ENCODE measurements at places on chromosomes 13 and 19.

DNA sequence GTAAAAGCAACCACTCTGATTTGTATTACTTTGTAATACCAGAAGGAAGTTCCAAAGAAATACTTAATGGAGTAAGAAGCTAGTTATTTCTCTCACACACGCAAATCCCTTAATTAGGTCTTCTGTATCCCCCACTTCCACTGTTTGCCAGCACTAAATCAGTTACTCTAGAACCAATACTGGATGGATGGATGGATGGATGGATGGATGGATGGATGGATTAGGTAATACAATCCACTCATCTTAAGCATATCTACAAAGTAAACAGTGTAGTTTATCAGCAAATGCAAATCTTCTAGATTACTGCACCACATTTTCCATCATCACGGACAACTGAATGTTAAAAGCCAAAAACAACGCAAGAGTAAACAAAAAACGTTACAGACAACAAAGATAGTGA is 5.2 kb upstream of the EFNB2 start:
- no peak for DNase-seq

DNA sequence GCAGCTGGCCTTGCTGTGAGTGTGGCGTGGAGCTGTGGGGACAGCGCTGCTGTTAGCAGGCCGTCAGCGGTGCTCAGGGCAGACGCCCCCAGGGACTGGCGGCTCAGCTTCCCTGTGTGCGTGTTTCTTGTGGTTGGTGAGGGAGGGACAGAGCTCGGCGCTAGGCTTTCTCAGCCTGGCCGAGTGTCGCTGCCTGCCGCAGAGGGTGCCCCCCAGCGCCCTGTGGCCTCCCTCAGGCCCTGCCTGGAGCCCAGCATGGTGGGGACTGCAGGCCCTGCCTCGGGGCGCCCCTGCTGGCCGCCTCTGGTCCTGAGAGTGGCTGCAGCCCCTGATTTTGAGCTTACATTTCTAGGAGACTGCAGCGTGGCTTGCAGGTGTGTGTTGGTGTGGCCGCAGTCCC is 35.5 kb downstream of the DOT1L start:
- no peak for DNase-seq

DNA sequence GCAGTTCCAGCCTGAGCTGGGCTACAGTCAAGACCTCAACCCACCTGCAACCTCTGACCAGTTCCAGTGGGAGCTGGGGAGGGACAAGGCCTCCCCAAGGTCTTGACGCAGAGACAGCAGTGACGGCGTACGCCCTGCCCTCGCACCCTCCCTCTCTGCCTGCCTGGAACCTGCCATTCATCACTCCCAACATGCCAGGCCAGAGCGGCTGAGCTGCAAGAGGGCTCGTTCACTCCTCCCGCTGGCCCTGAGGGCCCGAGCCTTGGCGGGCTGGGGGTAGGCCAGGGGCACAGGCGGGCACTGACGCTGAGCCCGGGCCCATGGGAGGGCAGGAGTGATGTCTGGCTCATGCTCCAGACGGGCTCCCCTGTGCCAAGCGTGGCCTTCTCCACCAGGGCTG is 8.2 kb downstream of the NDUFA11 start:
- DNase-seq, result no peak

- DNase-seq, result no peak
These were observed 183.4 kb downstream of the USP12 start for GRCh38 chr13:26988059-26988769.

- DNase-seq, result no peak
These were observed 42.9 kb downstream of the LRCH1 start for GRCh38 chr13:46595885-46596275.

DNA sequence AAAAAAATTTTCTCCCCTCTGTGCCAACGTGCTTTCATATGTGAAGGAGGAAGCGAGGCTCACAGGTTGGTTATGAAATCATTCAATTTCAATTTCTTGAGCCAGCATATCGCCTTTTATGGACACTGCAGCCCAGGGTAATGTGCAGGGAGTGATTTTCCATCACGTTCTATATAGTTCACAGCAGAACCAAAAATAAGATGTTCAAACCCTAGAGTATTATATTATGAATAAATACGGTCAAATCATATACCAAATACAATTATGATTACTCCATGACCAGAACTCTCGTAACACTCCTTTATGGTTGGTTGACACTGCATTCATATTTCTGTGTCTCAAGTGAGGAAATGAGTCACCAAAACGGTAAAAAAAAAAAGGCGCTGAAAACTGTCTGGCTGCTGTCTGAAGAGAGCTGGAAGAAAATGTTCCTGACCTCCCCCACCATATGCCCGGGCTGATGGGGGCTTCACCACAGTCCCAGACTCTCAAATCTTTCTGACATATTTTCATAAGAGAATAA is 75.8 kb upstream of the UBAC2 start:
- DNase-seq, result peak; percentile 57

DNA sequence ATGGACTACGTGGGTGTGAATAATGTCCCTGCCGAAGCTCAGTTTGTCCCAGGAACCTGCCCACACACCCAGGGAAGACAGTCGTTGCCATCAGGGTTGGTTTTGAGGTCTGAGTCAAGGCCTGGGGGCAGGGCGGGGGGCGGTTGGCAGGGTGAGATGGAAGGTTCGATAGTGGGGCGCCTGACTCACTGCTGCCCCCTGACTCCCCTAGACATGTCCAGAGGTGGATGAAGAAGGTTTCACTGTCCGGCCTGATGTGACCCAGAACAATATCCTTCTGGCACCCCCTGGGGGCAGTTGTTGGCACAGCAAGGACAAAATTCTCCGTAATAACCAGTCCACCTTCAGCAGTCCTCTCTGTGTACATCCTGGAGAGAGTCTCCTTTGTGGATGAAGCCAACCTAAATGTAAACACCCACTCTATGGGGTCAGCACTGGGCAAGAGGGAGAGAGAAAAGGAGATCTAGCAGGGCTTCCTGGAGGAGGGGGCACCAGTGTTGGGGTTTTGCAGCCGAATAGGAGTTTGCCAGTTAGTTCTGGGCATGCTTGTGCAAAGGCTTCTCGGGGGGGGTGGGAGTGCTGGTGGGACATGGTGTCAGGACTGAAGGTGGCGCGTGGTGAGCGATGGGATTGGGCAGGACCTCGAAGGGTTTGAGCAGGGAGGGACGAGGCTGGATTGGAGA is 19.6 kb upstream of the B3GNT3 start:
- peak; percentile 38 for DNase-seq

DNA sequence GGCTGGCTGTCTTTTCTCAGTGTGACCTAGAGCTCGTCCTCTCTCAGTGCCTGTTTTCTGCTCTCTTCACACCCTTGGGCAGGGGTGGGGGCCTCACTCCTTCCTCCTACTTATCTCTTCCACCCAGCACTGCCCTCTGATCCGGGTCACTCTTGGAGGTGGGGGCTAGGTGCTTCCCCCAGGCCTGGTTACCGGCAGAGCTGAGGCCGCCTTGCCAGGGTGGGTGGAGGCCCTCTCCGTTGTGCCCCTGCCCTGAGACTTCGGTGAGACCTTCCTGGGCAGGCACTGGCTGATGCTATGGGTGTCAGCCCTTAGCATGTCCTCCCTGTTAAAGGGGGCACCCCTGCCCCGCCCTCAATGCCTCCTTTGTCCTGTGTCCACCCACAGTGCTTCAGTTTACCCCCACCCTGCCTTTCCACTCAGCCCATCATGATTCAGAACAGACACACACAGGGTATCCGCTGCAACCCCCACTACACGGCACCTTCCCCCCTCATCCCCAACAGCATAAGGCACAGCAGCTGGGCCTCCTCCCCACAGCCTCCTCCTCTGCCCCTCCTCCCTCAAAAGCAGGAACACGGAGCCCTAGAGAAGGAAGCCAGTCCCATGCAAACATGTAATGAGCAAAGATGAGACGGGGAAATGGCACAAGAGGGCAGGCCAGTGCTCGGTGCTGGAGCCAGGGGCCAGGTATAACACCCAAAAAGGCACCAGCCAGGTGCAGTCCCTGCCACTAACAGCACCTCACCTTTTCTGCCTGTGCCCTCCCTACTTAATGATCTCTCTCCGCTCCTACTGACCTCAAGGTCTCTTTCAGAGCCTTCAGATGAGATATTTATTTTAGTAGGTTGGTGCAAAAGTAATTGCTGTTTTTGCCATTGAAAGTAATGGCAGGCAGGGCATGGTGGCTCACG is 9.8 kb downstream of the ZGLP1 start:
- no peak for DNase-seq

DNA sequence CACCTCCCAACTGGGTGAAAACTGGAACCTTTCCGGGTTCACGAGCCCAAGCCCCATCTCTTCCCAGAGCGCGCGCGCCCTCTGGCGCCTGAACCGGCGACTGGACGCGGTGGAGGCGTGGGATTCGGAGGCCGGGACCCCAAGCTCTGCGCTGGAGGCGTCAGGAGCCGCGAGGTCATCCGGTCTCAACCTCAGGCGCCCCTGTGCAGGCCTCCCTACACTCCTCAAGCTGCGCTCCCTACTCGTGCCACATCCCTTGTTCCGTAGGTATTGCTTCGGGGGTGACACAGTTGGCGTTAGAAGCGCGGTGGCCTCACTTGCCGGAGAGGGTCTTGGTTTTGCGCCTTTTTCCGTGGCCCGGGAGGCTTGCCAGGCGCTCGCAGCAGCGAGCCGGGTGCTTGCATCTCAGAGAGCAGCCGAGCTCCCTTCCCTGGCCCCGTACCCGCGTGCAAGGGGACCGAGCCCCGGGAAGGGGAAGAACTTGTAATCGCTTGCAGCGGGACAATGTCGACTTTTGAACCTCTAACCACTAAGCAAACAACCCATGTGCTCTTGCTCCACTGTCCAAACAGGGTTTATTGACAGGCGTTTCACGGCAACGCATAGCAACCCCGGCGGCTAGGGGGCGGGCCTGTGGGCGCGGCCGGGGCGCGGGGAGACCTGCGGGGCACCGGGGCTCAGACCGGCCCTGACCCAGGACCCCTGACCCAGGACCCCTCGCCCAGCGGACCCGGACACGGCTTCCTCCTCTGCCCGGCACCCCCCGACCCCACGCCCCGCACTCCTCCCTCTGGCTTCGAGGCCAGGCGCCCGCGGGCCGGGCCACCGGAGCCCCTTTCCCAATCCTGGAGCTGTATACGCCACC is 8.5 kb downstream of the CDX2 start:
- DNase-seq, result peak; percentile 35

DNA sequence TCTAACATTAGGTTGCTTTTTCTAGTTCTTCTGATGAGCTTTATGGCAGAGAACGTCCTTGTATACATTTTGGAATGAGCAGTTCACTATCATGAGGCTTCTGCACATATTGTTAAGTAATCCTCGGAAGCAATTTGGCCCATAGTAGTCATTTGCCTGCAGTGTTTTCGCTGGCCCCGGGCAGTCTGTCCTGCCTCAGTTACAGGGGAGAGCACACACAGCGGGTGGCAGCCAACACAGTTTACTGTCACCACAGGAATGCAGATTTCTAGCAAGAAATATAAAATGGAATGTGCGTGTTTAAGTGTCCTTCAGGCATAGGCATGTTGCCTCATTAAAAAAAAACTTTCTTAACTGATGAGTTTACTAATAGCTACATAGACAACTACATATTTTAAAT is 71.5 kb upstream of the GJB6 start:
- DNase-seq, result no peak

DNA sequence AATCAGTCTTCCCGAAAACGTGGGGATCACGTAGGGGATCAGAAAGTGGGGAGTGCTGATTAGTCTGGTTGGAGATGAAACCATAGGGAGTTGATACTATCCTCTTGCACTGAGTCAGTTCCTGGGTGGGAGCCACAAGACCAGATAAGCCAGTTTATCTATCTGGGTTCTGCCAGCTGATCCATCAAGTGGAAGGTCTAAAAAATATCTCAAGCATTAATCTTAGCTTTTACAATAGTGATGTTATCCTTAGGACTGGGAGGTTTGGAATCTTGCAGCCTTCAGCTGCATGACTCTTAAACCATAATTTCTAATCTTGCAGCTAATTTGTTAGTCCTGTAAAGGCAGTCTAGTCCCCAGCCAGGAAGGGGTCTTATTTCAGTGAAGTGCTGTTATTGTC is 2474.2 kb downstream of the PCDH9 start:
- DNase-seq, result no peak

DNA sequence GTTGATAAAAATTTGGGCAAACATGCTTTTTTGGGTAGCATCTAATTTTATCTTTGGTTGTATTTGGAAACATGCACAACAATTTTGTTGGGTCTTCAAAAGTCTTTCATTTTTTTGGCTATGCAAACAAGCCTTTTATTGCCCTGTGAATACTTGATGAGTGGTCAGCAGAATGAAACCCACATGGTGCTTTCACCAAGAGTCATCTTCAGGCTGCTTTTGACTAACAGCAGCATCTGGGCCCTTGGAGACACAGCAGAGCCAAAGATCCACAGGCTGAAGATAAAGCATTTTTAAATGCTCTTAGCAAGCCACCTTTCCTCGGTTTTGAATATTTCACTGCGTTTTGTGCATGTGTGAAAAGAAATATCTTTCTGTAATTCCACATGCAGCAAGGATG is 154.9 kb downstream of the FGF9 start:
- DNase-seq, result peak; percentile 44

DNA sequence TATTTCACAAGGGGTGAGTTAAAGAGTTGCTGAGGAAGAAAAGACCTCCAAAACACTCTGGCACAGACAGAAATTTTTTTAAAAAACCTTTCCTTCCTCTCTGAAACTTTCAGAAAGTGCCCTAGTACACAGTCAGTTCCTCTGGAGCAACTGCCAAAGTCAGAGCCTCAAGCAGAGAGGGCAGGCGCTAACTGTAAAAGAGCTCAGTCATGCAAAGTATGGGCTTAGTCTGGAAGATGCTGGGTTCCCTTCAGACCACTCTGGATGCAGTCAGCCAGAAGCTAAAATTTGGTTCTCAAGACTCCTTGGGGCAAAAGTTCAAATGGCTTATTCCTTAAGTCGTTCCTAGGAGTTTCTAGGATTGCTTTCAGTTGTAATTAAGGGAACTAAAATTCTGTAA is 671.6 kb downstream of the PCDH9 start:
- DNase-seq, result no peak

GRCh38 chr19:54172471-54173358 is at the start of gene TMC4:
Gene TMC4, minus strand, starts transcription at chr19:54173160. Its CDS starts 43 bp downstream, at chr19:54173117.
- DNase-seq, result no peak

GRCh38 chr13:38042771-38043170 is 173.2 kb upstream of the TRPC4 start:
- no peak for DNase-seq

DNA sequence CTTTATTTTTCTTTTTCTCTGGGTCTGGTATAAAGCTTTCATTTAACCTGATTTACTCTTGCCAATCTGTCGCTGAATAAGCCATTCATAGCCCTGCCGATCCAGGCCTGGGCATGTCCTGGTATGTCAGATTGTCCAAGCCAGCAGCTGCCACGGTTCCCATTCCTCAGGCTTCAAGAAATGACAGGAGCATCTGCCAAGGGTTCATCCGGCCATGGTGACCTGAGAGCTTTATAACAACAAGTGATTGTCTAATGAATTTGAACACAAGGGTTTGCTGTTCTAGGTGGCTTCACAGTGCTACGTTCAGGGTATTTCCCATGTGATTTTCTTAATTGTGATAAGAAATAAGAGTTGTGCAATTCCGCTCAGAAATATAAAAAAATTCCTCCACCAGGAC is 20.0 kb downstream of the PNMA8A start:
- no peak for DNase-seq

Data from AG08395 (cell line).